A549 (cell line): ENCODE measurements at places on chromosomes 11 and 22. TPM values are rescaled to one million over a fixed set of nuclear protein-coding genes. Genes with fewer than 3 reads are reported as not detected.
A peak's percentile ranks its signal among the peaks of the same experiment; 100 is the strongest.

Gene HPS5
- polyA plus RNA-seq, result 18.0 to 18.4 TPM (median 18.4 TPM) in 3 replicates

Gene OR5A1
- polyA plus RNA-seq, result not detected in 3 replicates

Gene GRAP2
- polyA plus RNA-seq, result not detected in 3 replicates

Gene IFITM1
- 0.14 to 0.16 TPM in 2 of 3 replicates, not detected in the other for polyA plus RNA-seq

Gene MAPK8IP2
- 2.2 to 3.0 TPM (median 2.8 TPM) in 3 replicates for polyA plus RNA-seq

Gene RIC8A
- polyA plus RNA-seq, result 101 to 111 TPM (median 108 TPM) in 3 replicates

Gene MYBPC3
- polyA plus RNA-seq, result 0.04 to 0.07 TPM (median 0.05 TPM) in 3 replicates

Gene NLRP14
- polyA plus RNA-seq, result not detected in 3 replicates

Gene EXPH5
- polyA plus RNA-seq, result 0.01 to 0.03 TPM (median 0.01 TPM) in 3 replicates

Gene TRIM49D1
- polyA plus RNA-seq, result not detected in 3 replicates

Gene PPP1R14B
- polyA plus RNA-seq, result 152 to 155 TPM (median 152 TPM) in 3 replicates

Gene RAB36
- polyA plus RNA-seq, result 4.0 to 4.7 TPM (median 4.5 TPM) in 3 replicates

Gene ANO5
- 2.7 to 3.3 TPM (median 3.1 TPM) in 3 replicates for polyA plus RNA-seq

Gene AP1B1
- 22.0 to 22.9 TPM (median 22.5 TPM) in 3 replicates for polyA plus RNA-seq

Gene APOA1
- polyA plus RNA-seq, result 0.10 to 0.23 TPM (median 0.21 TPM) in 3 replicates

GRCh38 chr11:2507945-2508749 is 63.3 kb downstream of the KCNQ1 start:
- DNase-seq, result no peak

DNA sequence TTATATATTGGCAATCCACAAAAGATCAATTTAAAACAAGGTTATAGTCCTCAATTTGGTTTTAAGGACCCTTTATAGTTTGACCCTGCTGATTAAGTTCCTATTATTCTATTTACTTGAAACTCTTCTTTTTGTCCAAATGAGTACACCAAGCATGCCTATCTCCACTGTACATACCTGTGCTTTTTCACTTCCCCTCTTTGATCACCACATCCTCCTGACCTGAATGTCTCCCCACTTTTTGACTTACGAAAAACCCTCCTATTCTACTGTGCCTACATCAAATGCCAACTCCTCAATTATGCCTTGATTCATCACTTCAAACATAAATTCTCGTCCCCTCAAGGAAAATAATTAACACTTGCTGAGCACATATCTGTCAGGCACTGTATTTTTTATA is 113.5 kb downstream of the SOX6 start:
- no peak for DNase-seq

DNA sequence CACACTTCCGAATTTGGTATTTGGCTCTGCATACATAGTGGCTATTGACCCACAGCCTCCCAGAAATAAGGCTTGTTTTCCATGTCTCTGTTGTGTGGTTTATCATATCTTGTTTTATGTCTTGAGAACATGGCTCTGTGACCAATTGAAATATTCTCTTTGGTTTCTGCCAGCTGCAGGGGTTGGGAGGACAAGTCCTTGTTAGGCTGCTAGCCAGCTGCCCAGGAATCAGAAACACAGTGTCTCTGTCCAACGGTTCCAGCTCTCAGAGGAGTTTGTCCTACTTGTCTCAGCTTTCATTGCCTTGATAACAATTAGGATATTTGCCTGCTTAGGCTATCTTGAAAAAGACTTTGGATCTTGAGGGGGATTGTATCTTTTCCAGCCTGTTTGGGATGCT is 6.0 kb upstream of the SLC7A4 start:
- DNase-seq, result no peak

- peak; percentile 89 for DNase-seq
Measured at GRCh38 chr22:46377525-46378425, 42.3 kb downstream of the TRMU start.

DNA sequence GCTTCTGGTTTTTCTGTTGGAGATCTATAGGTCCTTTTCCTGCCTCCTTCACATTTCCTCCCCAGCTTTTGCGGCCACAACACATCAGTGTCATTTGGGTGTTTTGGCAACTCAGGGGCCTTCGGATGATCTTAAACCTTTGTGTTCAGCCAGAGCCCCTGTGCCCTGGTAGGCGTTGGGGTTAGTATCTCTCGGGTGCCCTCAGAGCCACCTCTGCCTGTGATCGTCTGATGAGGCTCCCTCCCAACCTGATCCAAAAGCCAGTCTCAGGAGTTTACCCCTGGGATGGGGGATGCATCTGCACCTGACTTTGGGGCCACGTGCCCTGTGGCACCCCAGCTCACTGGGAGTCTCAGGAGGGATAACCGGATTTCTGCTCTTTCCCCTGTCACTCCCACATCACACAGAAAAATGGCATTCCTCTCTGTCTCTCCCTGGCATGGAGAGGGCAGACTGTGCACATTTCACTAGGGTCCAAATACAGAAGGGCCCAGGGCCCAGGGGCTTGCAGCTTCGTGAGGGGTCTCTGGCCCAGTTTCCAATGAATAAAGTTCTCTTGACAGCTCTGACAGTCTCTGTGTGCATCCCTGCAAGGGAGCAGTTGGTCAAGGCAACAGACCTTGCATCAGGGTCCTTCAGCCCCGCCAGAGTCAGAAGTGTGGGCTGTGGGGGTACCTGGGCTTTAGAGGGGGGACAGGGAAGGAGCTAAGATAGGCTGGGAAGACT is 2.6 kb downstream of the RNF26 start:
- no peak for DNase-seq

DNA sequence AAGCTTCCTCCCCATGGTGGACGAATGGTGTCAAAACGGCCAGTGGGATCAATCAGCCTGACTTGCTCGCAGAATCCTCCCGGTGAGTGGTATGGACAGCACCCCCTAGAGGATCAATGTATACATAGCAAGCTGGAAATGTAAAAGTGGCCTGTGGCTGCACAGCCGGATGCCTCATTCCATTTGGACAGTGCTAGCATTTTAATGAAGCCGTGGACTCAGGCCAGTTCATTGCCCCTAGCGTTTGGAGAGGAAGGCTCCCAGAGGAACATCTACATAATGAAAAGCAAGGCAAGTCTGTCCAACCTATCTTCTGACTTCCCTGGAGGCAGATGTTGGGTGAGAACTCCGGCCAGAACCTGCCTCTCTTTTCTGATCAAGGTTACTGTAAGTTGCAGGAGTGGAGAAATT is 942.3 kb downstream of the NTM start:
- DNase-seq, result no peak

DNA sequence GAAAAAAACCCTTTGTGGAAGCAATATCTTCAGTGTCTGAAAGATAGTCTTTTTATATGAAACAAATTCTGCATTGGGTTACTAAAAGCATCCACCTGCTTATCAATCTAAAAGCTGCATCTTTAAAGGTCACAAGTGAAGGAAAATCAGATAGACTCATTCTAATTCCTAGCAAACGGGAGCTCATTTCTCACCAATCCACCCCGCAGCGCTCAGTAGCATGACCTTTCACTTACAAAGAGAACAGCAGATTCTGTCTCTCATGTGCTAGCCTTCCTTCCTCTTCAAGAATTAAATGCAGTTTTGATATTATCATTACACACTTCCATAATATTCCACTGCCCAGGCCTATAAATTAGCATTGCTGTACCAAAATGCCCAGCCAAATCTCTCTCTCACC is 212.9 kb downstream of the CADM1 start:
- DNase-seq, result no peak

GRCh38 chr11:111426617-111427016 is 47.5 kb upstream of the POU2AF1 start:
- no peak for DNase-seq

DNA sequence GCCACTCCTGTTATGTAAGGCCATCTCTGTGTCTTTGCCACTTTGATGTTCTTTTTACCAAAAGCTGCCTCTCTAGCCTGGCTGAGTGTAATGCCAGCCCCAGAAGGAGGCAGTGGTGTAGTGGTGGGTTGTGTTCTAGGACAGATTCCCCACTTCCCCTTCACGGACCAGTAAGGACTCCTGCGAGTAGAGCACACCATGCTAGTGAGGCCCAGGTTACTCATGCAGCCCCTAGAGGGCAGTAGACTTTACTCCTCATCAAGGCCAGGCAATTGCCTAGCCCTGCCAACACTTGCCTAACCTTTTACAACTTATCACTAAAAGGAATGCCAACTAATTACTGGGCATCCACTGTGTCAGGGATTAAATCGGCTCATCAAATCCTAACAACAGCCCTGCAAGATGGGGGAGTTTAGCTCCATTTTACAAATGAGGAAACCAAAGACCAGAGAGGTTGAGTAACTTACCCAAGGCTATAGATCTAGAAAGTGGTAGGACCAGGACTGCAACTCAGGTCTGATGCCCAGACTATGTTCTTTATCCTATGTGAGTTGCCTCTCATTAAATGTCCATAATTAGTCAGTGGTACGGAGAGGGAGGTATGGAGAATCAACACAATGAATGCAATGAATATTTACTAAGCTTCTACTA is 75.3 kb downstream of the APIP start:
- DNase-seq, result no peak

- DNase-seq, result no peak
Measured at GRCh38 chr22:27650572-27650971, 151.0 kb downstream of the MN1 start.

- no peak for DNase-seq
Measured at GRCh38 chr22:17638182-17638431, 450 bp upstream of the BCL2L13 start.

GRCh38 chr22:19179497-19180048 is 1.0 kb upstream of the SLC25A1 start:
- peak; percentile 84 for DNase-seq

GRCh38 chr11:14446701-14447169 is 52.9 kb downstream of the COPB1 start:
- DNase-seq, result peak; percentile 45

DNA sequence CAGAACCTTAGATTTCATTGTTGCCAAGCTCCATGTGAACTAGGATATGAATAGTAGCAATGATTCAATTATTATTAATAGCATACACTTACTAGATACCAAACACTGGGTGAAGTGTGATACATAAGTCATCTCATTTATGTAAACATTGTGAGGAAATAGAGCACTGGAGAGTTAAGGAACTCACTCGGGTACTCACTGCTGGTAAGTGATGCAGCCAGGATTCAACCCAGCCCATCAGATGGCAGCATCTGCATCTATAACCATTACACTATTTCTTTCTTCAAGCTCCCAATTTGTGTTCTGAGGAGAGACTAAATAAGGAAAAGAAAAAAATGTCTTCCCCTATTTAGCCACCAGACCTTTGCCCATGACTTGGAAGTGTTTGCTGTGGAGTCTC is 10.2 kb upstream of the ALG8 start:
- DNase-seq, result peak; percentile 52

DNA sequence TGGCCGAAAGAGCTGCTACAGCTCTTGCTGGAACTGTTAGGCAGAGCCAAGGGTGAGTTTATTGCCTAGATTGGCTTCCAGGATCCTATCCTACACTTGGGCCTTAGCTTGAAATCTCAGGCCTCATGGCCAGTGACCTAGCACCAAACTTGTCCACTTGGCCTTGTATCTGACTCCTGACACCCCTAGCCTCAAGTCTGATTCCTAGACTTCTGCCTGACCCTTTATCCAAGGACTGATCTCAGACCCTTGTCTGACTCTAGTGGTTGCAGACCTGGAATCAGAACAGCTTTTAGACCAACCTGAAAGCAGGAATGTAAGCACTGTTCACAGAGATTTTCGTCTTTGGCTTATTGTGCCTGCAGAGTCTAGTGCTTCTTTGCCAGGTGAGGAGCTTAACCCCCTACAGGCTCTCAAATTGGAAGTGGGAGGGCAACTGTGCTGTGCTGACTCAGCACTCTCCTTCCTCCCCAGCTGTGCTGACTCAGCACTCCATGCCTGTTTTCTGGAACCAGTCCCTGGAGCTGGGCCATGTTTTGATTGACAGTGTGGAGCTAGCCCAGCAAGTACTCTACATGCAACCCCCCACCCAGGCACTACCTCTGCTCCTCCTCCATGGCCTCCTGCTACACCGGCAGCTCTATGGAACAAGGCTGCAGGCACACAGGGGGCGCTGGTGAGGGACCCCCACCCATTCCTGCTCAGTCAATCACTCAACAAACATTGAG is 35.1 kb downstream of the RRP8 start:
- peak; percentile 24 for DNase-seq

- no peak for DNase-seq
Measured at GRCh38 chr11:96090711-96091110, 166.8 kb upstream of the MTMR2 start.

DNA sequence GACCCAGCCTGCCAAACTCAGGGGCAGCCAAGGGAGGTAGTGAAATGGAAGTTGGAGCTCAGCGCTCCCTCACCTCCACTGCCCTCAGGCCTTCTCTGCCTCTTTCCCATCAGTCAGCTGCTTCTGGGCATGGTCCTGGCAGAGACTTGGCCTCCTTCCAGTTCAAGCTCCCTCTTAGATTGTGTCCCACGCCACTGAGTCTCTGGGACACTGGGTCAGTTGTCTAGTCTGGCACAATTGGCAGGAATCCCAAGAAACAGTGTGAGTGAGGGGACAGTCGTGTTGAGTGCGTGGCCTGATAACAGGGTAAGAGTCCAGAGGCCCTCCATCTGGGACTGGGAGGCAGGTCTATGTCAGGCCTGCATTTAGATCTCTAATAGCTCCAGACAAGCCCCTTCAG is 7.1 kb upstream of the SLC35E4 start:
- no peak for DNase-seq

DNA sequence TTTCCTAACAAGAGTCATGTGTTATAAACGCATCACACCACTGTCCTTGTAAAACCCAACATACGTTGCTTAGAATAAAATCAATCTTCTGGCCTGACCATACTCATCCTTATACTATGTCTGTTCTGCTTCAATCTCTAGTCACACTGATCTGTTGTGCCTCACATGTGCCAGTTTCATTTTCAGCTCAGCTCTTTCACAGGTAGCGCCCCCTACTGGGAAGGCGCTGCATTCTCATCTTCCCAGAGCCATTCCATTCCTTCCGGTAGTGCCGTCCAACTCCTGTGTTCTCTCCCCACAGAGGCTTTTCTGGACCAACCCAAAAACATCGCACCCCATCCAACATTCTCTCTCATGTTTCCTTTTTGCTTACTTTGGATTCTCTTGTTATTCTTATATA is 22.2 kb downstream of the CASP5 start:
- DNase-seq, result no peak

GRCh38 chr11:117934526-117935307 is 5.5 kb upstream of the TMPRSS13 start:
- no peak for DNase-seq

DNA sequence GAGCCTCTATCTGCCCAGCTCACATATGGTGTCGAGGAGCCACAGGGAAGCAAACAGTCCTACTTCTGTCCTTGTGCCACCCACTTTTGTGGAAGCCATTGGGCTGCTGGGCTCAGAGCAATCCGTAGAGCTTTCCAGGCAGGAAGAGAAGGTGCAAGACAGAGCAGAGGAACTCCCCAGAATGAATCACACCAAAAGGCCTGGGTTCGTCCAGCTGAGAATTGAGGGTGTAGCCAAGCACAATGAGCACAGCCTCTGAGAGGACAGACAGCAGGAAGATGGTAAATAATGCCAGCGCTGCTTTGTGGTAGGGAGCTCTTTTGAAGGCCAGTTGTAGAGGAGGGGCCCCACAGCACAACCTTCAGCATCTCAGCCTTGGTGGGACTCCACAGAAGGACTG is 237.8 kb downstream of the GRIK4 start:
- DNase-seq, result no peak
